ENCODE measurements at places on chromosomes 13 and 19.
A peak's percentile ranks its signal among the peaks of the same experiment; 100 is the strongest.

- peak; percentile 99 for DNase-seq
Measured at GRCh38 chr13:59112221-59112718, 1051.5 kb downstream of the DIAPH3 start.

DNA sequence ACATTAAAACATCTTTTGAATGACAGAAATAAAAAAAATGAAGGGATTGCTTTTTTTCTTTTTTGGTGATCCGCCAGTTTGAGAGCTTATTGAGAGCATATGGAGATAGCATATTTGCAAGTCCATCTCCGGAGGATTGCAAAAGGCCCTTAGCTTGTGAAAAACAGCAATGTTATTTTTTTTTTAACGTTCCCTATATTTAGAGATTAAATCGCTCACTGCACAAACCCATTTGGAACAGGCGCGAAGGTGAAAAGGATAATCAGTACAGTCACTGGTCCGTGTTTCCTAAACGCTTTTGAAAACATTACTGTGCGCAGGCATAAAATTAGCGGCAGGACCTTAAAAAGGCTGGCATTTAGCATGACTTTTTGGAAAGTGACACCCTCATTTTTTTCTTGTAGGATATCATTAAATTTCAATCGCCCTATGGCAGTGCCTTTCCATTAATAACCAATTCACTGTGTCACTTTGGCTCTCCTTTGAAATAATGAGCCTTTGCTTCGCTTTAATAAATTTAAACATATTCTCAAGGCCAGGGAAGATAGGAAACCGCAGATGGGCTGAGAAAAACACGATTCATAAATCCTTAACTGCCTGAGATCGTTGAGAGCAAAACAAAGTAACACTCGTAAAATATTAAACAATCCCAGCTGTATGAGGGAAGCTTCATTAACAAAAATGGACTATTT lies 342.2 kb downstream of the DACH1 start:
- no peak for DNase-seq

GRCh38 chr13:60572003-60572798 lies 175.2 kb downstream of the TDRD3 start:
- DNase-seq: peak; percentile 87

DNA sequence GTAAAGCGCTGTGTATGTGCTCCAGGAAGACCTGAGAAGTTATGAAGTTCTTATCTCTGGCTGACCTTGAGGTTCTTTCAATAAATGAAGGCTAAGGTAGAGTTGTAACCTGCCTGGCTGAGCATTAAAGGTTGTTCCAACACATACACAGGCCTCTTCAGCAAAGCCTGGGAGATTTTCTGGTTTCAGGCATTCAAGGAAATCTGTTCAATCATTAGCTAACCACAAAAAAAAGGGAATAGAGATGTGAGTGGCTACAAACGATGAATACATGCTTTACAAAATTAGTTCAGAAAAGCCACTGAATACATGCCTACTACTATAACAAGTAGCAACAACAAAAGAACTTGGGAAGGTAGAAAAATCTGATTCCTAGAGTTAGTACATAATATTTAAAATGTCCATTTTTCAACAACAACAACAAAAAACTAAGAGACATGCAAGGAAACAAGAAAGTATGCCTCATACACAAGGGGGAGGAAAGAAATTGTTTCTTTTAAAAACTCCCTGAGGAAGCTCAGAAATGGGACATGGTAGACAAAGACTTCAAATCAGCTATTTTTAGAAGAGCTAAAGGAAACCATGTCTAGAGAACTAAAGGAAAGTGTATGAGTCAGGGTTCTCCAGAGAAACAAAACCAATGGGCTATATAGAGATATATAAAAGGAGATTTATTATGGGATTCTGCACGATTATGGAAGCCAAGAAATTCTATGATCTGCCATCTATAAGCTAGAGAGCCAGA lies 191.5 kb upstream of the IPO5 start:
- no peak for DNase-seq

Data from choroid plexus epithelial cell (primary cell).